ENCODE measurements at places on chromosomes 6 and 20.
A peak's percentile ranks its signal among the peaks of the same experiment; 100 is the strongest.

DNA sequence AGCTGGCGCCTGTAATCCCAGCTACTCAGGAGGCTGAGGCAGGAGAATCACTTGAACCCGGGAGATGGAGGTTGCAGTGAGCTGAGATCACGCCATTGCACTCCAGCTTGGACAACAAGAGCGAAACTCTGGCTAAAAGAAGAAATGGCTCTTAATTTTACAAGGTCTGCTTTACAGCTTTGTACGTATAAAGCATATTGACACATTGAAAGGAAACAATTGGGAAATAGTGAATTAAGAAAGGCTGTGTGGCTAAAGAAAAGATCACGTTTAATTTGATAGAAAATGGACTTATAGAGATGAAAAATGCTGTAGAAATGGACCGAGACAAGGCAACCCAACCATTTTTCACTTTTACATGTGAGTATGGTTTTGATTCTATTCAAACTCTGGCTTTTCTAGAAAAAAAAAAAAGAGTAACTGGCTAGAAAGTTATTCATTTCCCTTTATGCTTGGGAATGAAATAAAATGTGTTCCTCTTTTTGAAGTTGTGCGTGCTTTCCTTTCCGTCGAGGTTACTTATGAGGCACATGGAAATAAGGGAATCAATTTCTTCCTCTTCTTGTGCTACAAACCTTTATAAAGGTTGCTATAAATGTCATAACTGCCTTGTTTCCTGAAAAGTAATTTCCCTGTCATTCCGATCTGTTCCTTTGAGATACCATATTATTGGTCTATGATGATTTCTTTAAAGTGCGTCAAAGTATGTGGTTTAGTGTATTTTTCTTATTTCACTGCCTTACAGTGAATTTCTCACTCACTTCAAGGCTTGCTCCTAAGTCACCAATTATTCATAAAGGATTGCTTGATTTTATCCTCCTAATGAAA is 29.4 kb downstream of the PFDN4 start:
- H3K27me3 ChIP-seq = peaks cover 27% of the 10 kb centered on the region
- H3K36me3 ChIP-seq = no peaks in the 10 kb centered on the region
- no peak for DNase-seq
- no peak overlapping the region for H3K4me3 ChIP-seq

DNA sequence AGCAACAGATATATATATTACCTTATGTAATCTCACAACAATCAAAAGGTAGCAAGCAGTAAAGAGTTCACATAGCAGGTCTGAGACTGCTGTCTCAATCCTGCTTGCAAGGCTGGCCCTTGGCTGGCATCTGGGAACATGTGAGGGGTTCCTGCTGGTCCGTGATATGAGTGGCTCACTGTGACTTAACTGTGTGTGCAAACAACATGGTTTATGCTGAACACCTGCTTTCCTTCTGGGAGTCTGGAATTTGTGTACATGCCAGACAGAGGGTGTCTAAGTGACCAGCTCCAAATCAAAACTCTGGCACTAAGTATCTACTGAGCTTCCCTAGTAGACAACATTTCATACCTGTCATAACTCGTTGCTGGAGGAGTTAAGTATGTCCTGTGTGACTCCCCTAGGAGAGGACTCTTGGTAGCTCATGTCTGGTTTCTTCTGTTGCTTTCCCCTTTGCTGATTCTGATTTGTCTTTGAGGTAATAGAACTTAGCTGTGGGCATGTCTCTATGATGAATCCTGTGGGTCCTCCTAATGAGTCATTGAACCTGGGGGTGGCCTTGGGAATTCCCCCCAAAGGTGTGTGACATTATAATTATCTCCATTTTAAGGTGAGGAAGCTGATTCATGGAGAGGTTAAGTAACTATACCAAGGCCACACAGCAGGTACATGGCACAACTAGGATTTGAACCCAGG is 131.6 kb upstream of the NEDD9 start:
- H3K4me1 ChIP-seq = peaks cover 95% of the 10 kb centered on the region
- no peaks in the 10 kb centered on the region for H3K27me3 ChIP-seq
- DNase-seq = peak; percentile 80
- H3K4me3 ChIP-seq = peak overlapping the region; percentile 12

DNA sequence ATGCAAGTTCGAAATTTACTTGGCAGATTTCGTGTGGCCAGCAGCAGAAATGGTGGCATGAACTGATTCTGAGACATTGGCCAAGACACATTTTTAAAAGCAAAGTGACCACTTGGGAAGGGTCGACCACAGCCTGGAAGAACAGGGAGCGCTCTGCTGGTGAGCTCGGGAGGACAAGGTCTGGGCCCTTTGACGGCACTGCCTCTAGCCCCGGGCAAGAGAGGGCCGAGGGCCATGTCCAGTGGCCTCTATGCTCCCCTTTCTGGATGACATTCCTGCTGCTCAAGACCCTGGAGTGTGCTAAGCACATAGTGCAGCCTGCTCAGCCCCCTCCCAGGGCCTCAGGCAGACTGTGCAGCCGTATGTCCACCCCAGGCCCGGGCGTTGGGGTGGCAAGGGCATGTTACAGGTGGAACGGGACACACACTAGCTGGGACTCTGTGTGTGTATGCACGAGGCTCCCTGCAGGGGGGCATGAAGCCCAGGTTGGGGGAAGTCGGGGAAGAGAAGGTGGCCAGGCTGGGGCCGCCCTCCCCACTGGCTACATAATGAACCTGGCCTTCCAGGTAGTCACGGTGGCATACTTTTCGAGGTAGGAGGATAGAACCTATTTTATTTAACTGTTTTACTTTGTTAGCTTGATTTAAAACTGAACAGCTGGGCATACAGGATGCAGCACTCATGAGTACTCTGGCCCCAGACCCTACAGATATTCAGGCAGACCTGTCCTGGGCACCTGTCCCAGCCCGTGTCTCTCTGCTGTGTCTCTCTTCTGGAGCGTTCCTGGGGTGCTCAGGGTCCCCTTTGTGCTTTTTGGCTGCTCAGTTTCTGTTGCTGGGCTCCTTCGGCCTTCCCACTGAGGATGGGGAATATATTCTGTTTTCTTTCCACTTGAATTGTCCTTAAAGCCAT is 6.4 kb downstream of the SYNJ2 start:
- DNase-seq = no peak
- no peak overlapping the region for H3K27ac ChIP-seq
- H3K4me1 ChIP-seq = peaks cover 60% of the 10 kb centered on the region
- H3K4me3 ChIP-seq = no peak overlapping the region

DNA sequence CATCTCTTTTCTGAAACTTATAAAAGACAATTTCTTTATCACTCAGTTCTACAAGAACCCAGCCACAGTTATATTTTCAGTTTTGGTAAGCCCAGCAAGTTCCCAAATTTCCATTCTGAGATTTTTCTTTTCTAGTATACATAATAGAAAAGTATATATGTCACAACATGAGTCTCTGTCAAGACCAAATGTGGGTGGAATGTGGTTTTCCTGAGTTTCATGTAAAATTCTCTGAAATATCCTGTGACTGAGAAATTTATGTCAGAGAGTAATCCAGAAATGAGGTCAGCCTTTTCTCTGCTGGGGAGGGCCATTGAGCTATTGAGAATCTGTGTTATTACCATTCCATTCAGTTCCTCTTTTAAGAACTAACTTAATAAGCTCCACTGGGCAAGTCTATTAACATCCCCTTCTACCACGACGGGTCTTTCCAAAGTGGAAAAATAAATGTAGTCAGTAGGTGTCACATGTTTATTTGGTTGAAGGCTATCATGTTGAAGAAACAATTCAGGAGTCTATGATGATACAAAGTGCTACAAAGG is 100.7 kb upstream of the HMGN3 start:
- peaks cover 31% of the 10 kb centered on the region for H3K4me1 ChIP-seq
- peak; percentile 11 for DNase-seq
- H3K36me3 ChIP-seq = no peaks in the 10 kb centered on the region
- no peak overlapping the region for H3K4me3 ChIP-seq
- peaks cover 19% of the 10 kb centered on the region for H3K27me3 ChIP-seq

- no peaks in the 10 kb centered on the region for H3K36me3 ChIP-seq
- H3K4me1 ChIP-seq = peaks cover 3% of the 10 kb centered on the region
- H3K27me3 ChIP-seq = peaks cover 5% of the 10 kb centered on the region
These were observed 81.1 kb downstream of the SASH1 start for GRCh38 chr6:148423601-148424270.

- DNase-seq = no peak
- peak overlapping the region; percentile 13 for H3K4me3 ChIP-seq
- peaks cover 70% of the 10 kb centered on the region for H3K27me3 ChIP-seq
- H3K36me3 ChIP-seq = no peaks in the 10 kb centered on the region
- no peak overlapping the region for H3K27ac ChIP-seq
These were observed 1.2 kb downstream of the NKX2-2 start for GRCh38 chr20:21512634-21513180.

- no peak overlapping the region for H3K4me3 ChIP-seq
- no peaks in the 10 kb centered on the region for H3K4me1 ChIP-seq
- no peak for DNase-seq
- H3K36me3 ChIP-seq = no peaks in the 10 kb centered on the region
These were observed 115.5 kb downstream of the CCDC170 start for GRCh38 chr6:151609146-151609902.

- peaks cover 1% of the 10 kb centered on the region for H3K27me3 ChIP-seq
- DNase-seq = peak; percentile 76
- peak within 1 kb of the TSS; percentile 63 for H3K4me3 ChIP-seq
- H3K36me3 ChIP-seq = peaks cover 2% of the 10 kb centered on the region
- peaks cover 30% of the 10 kb centered on the region for H3K4me1 ChIP-seq
These were observed at the start of gene SYCP2 for GRCh38 chr20:59933296-59933848. Gene SYCP2, minus strand, starts transcription at chr20:59933637. Its CDS starts 11,224 bp downstream, at chr20:59922413.

GRCh38 chr6:167210375-167211294 is 52.9 kb upstream of the GPR31 start:
- H3K27ac ChIP-seq = no peak overlapping the region
- no peak overlapping the region for H3K4me3 ChIP-seq
- H3K27me3 ChIP-seq = peaks cover 6% of the 10 kb centered on the region
- no peak for DNase-seq
- H3K4me1 ChIP-seq = peaks cover 2% of the 10 kb centered on the region

- no peak overlapping the region for H3K4me3 ChIP-seq
- no peak overlapping the region for H3K27ac ChIP-seq
- H3K27me3 ChIP-seq = peaks cover 19% of the 10 kb centered on the region
- H3K4me1 ChIP-seq = no peaks in the 10 kb centered on the region
These were observed 320.4 kb upstream of the RNF24 start for GRCh38 chr20:4335722-4336121.

- DNase-seq = no peak
- H3K27me3 ChIP-seq = peaks cover 7% of the 10 kb centered on the region
- no peaks in the 10 kb centered on the region for H3K36me3 ChIP-seq
- no peak overlapping the region for H3K27ac ChIP-seq
These were observed 9.9 kb downstream of the ANKRD66 start for GRCh38 chr6:46756469-46757213.

GRCh38 chr6:137102050-137102848 is 57.5 kb upstream of the IL20RA start:
- DNase-seq = peak; percentile 24
- peak overlapping the region; percentile 11 for H3K27ac ChIP-seq
- no peaks in the 10 kb centered on the region for H3K36me3 ChIP-seq
- no peaks in the 10 kb centered on the region for H3K27me3 ChIP-seq
- H3K4me3 ChIP-seq = no peak overlapping the region
- H3K4me1 ChIP-seq = peaks cover 13% of the 10 kb centered on the region

Data from activated CD4-positive, alpha-beta T cell treated with anti-CD3 and anti-CD28 coated beads for 36 hours (primary cell).